Left kidney (tissue), 8 donors: ENCODE measurements at places on chromosomes 5 and 9. TPM values are rescaled to one million over a fixed set of nuclear protein-coding genes. Genes with fewer than 3 reads are reported as not detected.

Gene CIZ1
- 139 TPM for polyA plus RNA-seq

Gene TRIP13
- 14.5 TPM for polyA plus RNA-seq

Gene MCIDAS
- 0.71 TPM for polyA plus RNA-seq

Gene CNTNAP3B
- 17.5 TPM for polyA plus RNA-seq

Gene SCGB3A2
- polyA plus RNA-seq = 0.73 TPM

Gene SLC36A2
- polyA plus RNA-seq = 21.0 TPM

Gene CDC23
- 73.4 TPM for polyA plus RNA-seq

GRCh38 chr9:110143950-110144545 lies 63.9 kb downstream of the C9orf152 start:
- no peak for DNase-seq

- DNase-seq = no peak
Measured at GRCh38 chr9:124392871-124393460, 22.3 kb downstream of the PSMB7 start.

- no peak for DNase-seq
Measured at GRCh38 chr9:131190191-131190590, 64.8 kb downstream of the NUP214 start.

DNA sequence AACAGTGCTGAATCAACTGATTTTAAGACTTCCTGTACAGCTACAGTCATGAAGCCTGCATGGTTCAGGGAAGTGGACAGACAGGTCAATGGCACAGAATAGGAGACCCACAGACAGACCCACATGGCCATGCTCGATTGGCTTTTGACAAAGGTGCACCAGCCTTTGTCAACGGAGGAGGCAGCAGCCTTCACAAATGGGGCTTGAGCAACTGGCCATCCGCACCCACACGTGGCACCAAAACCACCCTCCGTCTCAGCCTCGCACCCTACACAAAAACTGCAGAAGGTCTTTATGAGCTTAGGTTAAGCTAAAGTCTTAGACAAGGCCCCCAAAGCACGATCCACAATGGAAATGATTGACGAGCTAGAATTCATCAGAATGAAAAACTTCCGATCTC lies 59.5 kb upstream of the UBAC1 start:
- DNase-seq = no peak

GRCh38 chr5:107337281-107337680 lies 333.5 kb downstream of the EFNA5 start:
- DNase-seq = no peak

DNA sequence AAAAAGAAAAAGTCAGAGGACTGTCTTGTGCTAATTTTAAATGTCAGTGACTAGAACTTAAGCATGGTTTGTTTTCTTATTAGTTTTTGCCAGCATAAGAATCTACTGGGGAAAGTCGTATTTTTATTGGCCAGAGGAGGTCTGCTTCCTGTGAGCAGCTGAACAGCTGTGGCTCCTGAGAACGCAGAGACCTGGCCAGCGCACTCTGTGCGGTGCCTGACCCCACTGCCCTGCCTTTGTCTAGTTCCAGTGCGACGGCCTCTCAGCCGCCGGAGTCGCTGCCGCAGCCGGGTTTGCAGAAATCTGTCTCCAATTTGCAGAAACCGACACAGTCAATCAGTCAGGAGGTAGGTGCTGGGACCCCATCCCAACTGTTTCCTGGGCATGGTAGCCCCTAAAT lies 42.5 kb downstream of the PRRC2B start:
- no peak for DNase-seq

- no peak for DNase-seq
Measured at GRCh38 chr5:170348137-170348633, 41.0 kb downstream of the KCNMB1 start.

- DNase-seq = no peak
Measured at GRCh38 chr5:15790446-15791018, 290.6 kb downstream of the FBXL7 start.

DNA sequence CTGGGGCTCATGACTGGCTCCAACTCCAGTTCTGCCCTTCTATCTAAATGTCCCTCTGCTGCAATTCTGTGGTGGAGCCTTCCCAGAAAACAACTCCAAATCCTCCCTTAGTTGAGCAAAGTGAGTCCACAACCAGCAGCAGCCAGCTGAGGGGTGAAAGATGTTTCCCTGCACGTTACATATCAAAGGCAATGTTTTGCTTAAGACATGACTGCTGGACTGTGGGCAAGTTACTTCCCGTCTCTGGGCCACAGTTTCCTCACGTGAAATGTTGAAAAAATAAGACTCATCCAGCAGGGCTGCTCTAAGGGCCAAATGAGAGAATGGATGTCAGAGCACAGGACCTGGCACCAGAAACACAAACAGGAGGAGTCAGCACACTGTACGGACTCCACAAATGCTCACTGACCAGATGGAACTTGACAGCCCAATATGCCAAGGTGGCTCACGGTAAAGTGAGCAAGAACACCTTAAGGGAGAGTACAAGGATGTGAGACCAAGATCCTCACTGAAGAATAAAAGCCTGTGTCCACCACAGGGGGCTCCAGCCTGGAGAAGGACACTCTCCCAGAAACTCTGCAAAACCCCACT lies 138.4 kb upstream of the ABCA1 start:
- no peak for DNase-seq

GRCh38 chr9:136525207-136525606 lies 20.6 kb downstream of the NOTCH1 start:
- DNase-seq = no peak

- no peak for DNase-seq
Measured at GRCh38 chr5:134877159-134877558, 3.0 kb downstream of the TXNDC15 start.

DNA sequence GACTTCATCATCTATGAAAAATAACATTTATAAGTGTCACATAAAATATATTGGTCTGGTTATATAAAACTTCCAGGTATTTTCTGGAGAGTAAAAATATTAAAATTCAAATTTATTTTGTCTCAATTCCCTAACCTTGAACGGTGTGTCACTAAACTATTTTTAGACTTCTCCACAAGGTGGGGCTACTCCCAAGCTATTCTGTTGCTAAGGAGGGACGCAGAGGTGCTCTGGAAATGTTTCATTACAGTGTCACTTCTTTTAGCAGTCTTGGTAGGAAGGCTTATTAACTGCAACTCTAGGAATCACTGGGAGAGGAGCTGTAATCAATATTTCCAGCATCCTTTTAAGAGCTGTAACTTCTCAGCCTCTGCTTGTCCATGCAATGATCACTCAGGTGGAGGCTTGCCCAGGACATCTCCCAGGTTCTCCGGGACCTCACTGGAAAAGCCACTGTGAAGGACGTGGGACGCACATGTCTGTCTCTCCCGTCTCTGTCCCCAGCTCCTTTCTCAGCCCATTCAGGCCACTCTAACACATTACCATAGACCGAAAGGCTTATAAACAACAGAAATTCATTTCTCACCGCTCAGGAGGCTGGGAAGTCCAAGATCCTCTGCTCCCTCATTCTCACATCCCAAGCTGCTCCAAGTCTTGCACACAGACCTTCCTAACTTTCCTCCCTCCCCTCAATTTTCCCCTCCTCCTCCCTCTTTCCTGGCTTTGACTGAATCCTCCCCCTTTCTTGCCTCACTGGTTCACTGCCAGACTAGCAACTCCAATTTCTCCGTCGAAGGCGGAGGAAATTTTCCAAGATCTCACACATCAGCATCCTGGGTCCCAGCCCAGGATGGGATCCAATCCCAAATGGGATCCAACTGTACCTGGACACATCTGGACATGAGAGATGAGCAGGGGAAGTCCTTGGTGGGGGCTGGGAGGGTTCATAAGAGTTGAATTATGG lies 32.7 kb upstream of the DNAH5 start:
- DNase-seq = peak; percentile 26

GRCh38 chr5:75523275-75523674 lies 11.6 kb downstream of the POLK start:
- DNase-seq = no peak

DNA sequence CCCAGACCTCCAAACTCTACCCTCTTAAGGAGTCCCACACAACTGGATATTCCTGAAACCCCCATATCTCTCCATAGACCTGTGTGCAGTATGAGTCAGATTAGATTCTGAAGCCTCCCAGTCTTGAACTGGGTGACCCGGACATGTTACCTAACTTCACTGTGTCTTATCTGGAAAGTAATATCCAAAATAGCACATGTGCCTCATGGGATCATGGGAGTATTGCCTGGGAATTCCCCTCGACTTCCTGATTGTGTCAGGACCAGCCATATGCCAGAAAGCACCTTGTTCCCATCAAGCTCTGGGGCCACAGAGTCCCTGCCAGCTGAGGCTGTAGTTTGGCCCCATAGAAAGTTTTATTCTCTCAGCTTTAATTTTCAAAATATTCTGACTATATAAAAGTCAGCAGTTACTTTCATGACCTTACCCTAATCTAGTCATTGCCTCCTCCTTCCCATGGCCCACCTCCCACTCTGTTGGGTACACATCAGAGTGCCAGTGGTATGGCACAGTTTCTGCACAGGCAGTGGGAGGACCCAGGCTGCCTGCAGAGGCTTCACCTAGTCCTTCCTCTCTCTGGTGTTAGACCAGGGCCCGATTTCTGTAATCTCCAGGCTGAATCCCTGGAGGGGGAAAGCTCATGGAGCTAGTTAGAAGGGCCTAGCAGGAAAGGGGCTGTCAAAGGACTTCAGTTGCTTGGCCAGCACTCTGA lies 19.5 kb upstream of the B4GALT1 start:
- no peak for DNase-seq

DNA sequence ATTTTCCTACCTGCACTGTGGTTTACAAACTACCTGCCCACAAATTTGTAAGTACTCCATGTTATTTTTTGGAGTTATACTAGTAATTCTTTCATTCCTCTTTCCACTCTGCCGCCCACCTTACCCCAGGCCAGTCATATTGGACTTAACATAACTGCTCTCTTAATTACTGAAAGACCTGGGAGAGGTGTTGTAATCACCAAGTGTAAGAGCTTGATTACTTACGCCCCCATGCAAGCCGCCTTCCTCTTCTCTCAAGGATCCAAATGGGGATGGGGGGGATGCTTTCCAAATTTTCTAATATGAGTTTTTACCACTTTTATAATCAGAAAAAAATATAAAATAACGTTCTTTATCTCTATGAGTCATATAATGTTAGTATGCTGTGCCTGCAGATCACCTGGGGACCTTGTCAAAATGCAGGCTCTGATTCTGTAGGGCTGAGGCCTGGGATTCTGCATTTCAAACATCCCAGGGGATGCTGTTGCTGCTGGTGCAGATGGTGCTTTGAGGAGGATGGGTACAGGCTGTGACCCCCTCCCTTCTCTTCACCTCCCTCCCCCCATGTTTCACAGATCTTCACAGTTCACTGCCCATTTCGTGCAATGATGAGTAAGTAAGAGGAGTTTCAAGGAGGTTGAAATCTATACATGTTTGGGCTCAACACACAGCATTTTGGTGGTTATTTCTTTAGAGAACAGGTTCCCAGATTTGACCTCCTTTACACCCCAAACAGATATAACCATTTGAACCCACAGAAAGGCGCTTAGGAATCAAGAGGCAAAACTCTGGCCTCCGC lies 87.3 kb downstream of the SEC61B start:
- DNase-seq = no peak

DNA sequence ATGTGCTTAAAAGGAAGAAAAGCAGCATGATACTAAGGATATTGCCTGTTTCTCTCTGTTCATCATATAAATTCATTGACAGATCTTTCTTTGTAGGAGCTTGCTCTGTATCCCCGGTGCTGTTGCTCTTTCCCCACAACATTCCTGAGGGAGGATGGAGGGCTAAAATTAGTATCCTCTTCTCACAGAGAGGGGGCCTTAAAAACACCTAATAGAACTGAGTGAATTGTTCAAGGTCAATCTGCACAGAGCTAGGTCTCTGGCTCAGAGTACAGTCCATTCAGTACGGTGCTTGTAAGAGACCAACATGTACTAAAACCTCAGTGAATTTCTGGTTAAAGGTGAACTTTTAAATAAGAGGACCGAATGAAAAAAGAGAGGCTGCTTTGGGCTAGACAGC lies 88.7 kb downstream of the PALM2AKAP2 start:
- no peak for DNase-seq

DNA sequence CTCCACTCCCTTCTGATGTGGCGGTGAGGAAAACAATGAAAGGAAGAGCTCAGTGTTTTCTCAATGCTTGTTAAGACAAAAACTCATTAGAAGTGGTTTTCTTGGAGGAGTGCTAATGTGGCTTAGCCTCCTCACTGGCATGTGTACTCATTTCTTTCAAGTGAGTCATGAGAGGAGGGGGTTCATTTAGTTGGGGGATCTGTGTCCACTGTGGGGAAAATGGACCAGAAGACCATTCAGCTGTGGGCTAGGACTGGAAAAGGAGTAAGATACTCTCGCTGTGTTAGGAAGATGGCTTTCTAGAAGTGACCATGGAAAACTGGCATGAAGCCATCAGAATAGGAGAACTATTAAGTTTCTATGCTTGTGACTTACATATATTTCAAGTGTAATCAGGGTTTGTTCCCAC lies 23.5 kb downstream of the KLF9 start:
- DNase-seq = no peak

- DNase-seq = no peak
Measured at GRCh38 chr5:77167695-77168121, 42.8 kb upstream of the PDE8B start.

GRCh38 chr5:37754976-37755375 lies 84.9 kb downstream of the GDNF start:
- no peak for DNase-seq

- DNase-seq = no peak
Measured at GRCh38 chr5:36459176-36460135, 146.9 kb upstream of the SLC1A3 start.

DNA sequence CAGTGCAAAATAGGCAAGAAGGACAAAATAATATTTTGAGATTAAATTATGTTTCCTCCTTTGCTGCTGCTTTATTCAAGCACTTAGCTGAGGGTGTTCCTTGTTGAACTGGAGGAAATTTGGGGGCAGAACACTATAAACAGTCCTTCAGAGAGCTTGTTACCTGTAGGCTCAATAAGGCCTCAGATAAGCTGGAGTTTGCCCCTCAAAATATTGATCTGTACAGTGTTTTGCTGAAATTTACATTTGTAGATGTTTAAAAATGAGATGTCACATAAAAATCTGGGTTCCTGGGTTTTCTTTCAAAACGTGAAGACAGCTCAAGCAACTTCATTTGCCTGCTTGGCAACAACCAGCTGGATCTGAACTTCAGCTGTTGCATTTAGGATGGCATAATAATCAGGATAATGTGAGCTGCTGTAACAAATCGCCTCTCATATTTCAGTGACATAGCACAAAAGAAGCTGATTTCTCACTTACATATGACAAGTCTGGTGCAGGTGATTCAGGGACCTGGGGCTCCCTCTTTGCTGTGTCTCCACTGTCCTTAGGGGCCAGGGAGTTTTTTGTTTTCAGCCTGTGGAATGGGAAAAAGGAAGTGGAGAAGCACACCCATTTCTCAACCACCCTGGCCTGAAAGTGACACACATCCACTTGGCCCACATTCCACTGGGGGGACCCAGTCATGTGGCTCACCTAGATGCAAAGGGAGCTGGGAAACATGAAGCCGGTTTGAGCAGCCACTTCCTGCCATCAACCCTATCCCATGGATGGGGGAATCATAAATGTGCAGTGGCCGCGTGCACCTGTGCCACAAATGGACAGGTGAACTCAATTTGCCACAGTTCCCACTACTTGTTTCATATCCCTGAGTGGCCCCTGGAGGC lies 2.4 kb upstream of the PSAT1 start:
- DNase-seq = no peak

- DNase-seq = no peak
Measured at GRCh38 chr9:37430841-37431597, 8.5 kb downstream of the GRHPR start.

GRCh38 chr9:131334629-131335367 lies 45.3 kb downstream of the PLPP7 start:
- no peak for DNase-seq

- no peak for DNase-seq
Measured at GRCh38 chr5:66671305-66671704, 75.1 kb downstream of the MAST4 start.
